Foreskin keratinocyte (primary cell): ENCODE measurements at places on chromosomes 3 and 15.

GRCh38 chr3:13335059-13335458, 85.1 kb downstream of the NUP210 start:
- DNase-seq = no peak

- DNase-seq = no peak
These were observed 48.4 kb downstream of the IDH2 start for GRCh38 chr15:90053685-90054466.

- DNase-seq = no peak
These were observed 223.7 kb downstream of the PDZRN3 start for GRCh38 chr3:73401059-73401458.

- DNase-seq = no peak
These were observed 170.1 kb downstream of the OSBPL10 start for GRCh38 chr3:31810991-31811433.

- DNase-seq = no peak
These were observed 1.7 kb downstream of the EIF4G1 start for GRCh38 chr3:184315871-184316661.

DNA sequence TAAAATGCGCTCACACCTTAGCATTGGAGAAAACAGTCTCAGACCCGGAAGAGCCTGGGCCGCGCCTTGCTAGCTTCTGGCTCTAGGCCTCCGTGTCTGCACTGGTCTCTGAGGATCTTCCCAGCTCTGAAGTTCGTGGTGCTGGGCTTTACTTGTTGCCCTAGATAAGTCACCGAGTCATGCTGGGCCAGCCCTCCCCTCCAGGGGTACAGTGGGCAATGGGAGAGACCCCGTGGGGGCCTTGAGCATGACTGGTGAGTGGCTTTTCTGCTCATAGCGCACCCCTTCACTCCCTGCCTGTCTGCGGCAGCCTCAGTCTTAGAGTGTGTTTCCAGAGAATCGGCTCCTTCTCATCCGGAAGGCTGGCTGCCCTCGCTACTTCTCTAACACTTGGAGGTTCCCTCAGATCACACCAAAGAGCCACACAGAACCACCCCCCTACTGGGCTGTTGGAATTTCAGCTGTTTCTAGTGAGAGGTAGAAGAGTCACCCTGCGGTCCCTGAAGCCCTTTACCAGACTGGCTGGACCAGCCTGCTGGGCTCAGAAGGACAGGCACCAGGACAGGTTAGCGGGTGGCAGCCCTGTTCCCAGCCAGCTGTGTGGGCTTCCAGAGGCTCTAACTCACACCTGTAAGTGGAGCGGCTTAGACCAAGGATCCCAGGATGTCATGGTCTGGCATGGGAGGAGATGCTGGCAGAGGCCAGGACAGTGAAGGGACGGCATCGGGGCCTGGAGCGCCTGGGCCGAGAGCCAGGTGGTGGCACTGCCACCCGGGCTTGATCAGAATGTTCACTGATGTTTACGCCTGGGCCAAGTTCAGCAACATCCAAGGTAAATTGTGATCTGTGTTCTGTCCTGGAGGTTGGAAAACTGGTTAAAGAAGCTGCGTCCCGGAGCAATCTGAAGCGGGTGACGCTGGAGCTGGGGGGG, 17.9 kb downstream of the ALDH1A3 start:
- no peak for DNase-seq

- peak; percentile 65 for DNase-seq
These were observed 175.5 kb downstream of the NECTIN3 start for GRCh38 chr3:111246967-111247760.

GRCh38 chr15:60000113-60000823, 3.8 kb upstream of the FOXB1 start:
- DNase-seq = no peak

GRCh38 chr3:178139116-178139515, 397.1 kb upstream of the KCNMB2 start:
- DNase-seq = no peak

DNA sequence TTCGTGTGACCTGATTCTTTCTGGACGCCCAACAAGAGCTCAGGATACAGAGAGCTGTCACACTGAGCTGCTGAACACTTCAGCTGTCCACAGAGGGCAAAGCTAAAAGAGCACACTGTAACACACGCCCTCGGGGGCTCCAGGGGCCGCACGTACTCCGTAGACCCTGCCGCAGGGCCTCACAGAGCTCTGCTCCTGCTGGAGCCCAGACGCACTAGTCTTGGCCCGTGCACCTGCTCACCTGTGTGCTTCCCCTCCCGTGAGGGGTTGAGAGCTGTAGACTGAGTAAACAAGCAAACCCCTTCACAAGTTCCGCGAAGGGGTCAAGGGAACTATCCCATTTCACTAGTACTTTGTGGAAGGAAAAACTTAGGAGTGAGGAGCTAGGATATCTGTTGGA, 30.7 kb upstream of the TUSC7 start:
- DNase-seq = no peak

GRCh38 chr3:188058569-188059184, 95.3 kb upstream of the LPP start:
- DNase-seq = no peak

DNA sequence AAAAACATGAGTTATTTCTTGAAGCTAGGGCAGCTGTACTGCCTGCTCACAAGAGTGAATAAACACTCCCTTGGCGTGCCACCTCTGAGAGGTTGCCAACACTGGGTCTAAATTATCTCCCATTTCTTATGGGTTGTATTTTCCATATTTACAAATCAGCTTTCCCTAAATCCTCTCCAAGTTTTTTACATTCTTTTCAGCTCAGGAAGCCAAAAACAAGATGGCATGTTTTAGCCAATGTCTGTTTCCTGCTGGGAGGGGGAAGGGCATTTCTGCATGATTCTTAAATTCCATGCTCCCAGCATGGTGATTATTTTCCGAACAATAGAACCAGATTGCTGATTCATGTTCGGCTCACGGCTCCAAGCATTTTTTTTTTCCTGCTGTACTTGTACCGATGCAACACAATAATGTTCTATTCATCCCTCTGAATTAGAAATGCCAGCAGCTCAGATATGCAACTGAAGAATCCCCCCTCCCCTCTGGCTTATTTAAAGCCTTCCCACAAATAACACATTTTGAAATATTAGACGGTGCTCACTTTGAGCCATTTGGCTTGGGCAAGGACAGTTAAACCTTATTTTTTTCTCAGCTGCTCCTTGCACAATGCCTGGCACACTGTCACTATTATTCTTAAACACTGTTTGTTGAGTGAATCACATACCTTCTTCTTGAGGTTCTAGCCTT, 252.5 kb downstream of the THRB start:
- peak; percentile 74 for DNase-seq

DNA sequence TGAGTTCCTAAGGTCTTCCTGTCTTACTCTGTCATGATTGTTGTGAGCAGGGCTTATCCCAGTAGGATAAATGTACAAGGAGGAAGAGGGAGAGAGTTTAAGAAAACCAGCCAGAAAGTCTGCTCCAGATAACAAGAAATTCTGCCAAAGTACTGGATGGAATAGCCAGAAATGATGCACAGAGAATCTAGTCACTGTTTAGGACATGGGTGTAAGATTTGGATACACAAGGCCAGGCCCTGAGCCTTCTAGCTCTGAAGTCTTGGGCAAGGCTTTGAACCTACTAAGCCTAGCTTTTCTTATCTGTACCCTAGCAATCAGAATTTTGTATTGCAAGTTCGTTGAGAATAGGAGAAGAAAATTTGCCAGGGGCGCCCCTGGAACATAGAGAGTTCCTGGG, 180.4 kb upstream of the ROPN1 start:
- DNase-seq = no peak

DNA sequence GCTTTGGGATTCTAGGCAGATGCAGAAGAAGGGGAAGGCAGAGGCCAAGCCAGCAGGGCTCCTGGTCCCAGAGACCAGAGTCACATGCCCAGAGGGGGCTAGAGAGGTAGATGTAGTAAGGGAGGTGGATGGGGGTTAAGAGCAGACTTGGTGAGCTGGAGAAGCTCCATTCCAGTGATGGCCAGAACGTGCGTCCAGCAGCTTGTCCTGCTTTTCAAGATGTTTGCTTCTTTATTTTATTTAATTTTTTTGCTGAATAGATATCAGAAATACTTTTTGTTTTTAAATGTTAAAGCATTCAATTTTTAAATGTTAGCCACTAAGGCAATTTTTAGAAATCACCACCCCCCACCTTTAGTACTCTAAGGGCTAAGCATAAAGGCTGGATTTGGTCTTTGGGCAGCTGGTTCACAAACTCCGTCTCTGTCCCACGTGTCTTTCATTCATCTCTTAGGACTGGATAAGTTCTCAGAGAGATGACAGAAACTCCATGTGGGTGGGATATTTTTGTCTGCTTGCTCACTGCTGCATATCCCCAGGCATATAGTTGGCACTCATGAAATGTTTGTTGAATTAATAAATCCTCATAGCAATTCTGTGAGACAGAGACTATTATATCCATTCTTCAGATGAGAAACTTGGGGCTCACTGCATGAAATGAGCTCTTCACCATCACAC, 6.7 kb downstream of the COLQ start:
- no peak for DNase-seq
